Upper lobe of right lung (tissue), 1 donor: ENCODE measurements at places on chromosomes 5 and 9. TPM values are rescaled to one million over a fixed set of nuclear protein-coding genes. Genes with fewer than 3 reads are reported as not detected.

DNA sequence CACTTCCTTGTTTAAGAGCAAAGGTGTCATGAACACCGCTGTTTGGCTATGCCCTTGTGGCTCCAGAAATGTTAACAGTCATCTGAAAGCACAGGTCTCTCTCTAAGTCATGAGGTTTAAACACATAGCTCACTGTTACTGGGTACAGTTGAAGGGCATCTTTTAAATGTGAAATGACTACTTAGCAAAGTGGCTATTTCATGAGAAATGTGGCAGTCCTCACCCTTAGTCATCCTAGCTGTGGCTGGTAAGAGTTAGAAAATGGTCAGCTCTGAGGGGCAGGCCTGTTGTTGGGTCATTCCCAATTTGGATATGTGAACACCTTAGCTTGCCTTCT lies 24.2 kb upstream of the TMEM171 start:
- no peak overlapping the region for H3K4me3 ChIP-seq
- H3K27me3 ChIP-seq = no peaks in the 10 kb centered on the region
- H3K27ac ChIP-seq = no peak overlapping the region
- no peaks in the 10 kb centered on the region for H3K4me1 ChIP-seq
- peaks cover 8% of the 10 kb centered on the region for H3K36me3 ChIP-seq

DNA sequence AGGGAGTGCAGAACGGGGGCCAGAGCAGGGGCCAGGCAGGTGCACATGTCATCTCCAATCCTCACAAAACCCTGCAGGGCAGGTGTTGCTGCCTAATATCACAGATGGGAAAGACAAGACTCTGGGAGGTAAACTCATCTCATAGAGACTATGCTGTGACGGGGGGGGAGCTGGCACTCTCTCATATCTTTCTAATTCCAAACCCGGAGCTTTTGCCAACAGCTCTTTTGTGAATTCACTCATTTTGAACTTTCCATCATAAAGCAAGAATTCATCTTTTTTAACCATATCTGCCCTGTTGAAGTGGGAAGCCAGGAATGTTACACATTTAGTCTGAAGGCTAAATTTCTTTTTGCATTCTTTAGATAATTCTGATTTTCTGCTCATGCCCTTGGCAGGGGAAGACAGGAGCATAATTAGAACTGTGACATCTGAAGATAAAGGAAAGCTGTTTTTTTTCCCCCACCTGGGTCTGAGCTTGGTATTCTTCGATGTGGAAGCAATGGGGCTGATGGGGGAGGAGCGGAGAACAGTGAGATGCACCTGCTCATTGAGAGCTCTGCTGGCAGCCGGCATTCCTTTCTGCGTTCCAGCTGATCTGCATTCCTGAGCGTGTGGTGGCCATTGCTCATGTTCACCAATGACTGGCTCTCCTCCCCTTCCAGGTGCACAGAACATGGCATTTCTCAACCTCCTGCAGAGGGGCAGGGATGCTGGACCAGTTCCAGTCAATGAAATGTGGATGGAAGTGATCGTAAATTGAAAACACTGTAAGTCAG lies 159.2 kb downstream of the NSG2 start:
- no peaks in the 10 kb centered on the region for H3K36me3 ChIP-seq
- no peak for DNase-seq
- no peak overlapping the region for H3K27ac ChIP-seq
- H3K27me3 ChIP-seq = no peaks in the 10 kb centered on the region

DNA sequence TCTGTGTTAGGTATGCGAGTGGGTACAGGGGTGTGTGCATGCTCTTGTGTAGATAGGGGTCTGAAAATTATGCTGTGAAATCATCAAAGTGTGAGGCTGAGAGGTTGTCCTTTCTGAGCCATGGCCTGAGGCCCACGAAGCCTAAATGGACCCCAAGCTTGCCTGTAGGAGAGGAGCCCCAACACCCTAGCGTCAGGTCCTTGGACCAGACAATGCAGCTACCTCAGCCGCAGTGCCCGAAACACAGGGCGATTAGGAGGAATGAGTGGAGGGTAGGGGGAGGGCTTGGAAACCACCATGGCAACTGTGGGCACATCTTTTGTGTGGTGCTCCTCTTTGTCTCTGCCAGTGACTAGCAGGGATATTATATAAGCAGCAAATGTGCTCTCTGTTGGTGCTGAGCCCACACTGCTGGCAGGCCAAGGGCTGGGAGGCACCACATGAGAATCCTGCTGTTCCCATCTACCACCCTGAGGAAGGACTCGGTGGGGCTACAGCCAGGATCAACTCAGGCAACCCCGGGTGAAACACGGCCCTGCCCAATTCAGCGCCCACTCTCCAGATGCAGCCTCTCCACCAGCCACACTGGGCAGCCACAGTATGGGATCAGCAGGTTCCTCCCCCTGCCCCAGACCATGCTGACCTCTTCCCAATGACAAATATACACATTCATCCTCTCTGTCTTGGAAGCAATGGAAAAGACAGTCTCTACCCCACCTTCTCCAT lies 84.6 kb upstream of the FSTL4 start:
- H3K27ac ChIP-seq = no peak overlapping the region
- no peaks in the 10 kb centered on the region for H3K4me1 ChIP-seq
- no peaks in the 10 kb centered on the region for H3K36me3 ChIP-seq

DNA sequence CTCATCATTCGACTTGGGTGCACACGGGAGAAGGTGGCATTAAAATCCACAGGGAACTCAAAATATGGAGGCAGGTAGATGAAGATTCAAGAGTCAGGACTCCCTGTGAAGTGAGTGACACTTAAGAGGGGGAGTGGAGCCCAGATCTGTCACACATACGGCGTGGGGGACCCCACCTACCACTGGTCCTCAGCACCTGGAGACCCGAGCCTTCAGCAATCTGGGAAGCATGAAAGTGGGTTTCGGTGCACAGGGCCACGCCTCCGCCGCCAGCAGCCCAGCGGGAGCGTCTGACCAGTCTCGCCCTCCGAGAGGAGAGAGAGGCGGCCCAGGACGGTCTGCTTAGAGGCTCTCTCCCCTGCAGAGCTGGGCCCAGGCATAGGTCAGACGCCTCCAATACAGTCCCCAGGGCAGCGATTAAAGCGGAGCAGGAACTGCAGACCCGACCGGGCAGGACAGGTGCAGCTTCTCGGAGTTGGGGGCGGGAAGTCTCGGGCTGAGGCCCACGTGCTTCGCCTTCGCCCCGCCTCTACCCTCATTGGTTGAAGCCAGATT lies 639 bp upstream of the SLC2A8 start:
- peaks cover 16% of the 10 kb centered on the region for H3K4me1 ChIP-seq
- no peaks in the 10 kb centered on the region for H3K27me3 ChIP-seq
- H3K4me3 ChIP-seq = peak overlapping the region; percentile 54
- no peak overlapping the region for H3K27ac ChIP-seq
- no peak for DNase-seq
- H3K36me3 ChIP-seq = no peaks in the 10 kb centered on the region

- peak overlapping the region; percentile 27 for H3K4me3 ChIP-seq
- no peaks in the 10 kb centered on the region for H3K36me3 ChIP-seq
- no peak overlapping the region for H3K27ac ChIP-seq
- H3K4me1 ChIP-seq = no peaks in the 10 kb centered on the region
Observed at GRCh38 chr9:1083325-1083913, 33.3 kb downstream of the DMRT2 start.

DNA sequence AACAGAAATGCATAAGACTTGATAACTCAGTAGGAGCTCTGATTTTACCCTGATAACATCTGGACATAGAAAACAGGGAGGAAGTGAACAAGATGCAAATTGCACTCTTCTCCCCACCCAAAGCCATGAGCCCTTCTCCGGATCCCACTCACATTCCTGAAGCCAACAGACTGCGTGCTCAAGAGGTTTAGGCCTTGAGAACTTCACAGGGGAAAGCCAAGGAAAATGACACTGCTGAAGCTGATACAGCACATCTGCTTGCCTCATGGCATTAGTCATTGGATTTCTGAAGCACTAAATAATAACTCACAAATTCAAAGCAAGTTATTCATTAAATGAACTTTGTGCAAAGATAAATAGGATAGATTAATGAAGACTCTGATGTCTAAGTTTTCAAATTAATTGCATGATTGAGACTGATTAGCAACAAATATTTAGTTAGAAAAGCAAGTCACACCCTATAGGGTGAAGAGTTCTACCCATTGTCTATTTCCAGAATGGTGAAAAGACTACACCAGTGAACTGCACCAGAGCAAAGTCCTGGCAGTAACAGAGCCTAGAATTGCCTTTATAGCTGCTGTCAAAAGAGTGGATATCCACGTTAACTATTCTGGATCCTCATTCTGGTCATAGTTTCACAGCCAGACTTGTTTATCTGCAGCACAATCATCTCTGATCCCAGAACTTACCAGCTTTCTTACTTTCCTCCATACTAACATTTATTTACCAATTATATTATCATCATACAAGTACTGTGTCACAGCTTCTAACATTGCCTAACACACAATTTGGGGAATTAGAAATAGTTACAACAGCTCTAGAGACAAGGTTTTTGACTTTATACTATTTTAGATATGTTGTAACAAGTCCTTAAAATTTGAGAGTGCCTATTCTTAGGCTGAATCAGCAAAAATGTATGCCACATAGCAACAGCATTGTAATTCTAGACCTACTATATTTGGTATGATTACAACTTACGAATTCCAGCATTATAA lies 432.1 kb upstream of the RGMB start:
- H3K27ac ChIP-seq = no peak overlapping the region
- no peaks in the 10 kb centered on the region for H3K36me3 ChIP-seq
- no peak for DNase-seq

GRCh38 chr9:91100878-91101450 lies 260.8 kb downstream of the AUH start:
- H3K4me1 ChIP-seq = peaks cover 18% of the 10 kb centered on the region
- DNase-seq = no peak
- no peaks in the 10 kb centered on the region for H3K27me3 ChIP-seq
- H3K27ac ChIP-seq = peak overlapping the region; percentile 55

GRCh38 chr9:125537442-125538091 lies 169.4 kb downstream of the MAPKAP1 start:
- H3K36me3 ChIP-seq = no peaks in the 10 kb centered on the region
- H3K27ac ChIP-seq = peak overlapping the region; percentile 34
- peaks cover 18% of the 10 kb centered on the region for H3K4me1 ChIP-seq

DNA sequence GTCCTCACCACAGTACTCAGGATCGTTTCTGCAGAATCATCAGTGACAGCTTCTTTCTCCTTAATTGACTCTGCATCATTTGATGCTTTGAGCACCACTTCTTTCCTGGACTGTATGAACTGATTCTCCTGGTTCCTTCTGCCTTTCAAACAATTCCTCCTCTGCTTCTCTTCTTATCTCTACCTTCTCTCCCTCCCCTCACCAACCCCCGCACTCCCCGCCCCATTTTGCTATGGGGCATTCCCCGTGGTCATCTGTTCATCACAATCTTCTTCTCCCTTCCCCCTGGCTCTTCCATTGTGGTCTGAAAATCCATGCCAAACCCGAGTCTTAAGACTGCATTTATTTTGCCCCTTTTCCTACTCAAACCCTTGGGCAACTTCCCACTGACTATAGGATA lies 57.9 kb downstream of the FAM78A start:
- H3K4me1 ChIP-seq = no peaks in the 10 kb centered on the region
- DNase-seq = no peak
- H3K27me3 ChIP-seq = no peaks in the 10 kb centered on the region
- H3K36me3 ChIP-seq = peaks cover 24% of the 10 kb centered on the region
- H3K27ac ChIP-seq = no peak overlapping the region

DNA sequence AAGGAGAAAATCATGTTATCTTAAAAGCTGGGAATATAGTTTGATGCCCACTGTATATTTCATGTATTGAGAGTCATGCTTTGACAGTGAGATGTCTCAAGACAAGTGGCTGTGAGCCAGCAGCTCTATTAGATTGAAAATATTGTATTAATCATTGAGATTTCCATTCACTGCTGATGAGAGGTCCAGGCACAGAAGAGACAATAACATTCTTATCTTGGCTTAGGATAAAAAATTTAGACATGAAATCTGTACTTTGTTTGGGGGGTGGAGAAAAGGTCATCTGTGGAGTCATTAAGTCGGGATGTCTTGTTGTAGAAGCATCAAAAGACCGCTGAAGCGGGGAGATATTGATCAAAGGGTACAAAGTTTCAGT lies 97.9 kb upstream of the EQTN start:
- H3K4me1 ChIP-seq = peaks cover 22% of the 10 kb centered on the region
- no peak overlapping the region for H3K4me3 ChIP-seq
- H3K36me3 ChIP-seq = no peaks in the 10 kb centered on the region
- H3K27me3 ChIP-seq = no peaks in the 10 kb centered on the region

GRCh38 chr9:74645007-74645639 lies 148.0 kb downstream of the RORB start:
- H3K27ac ChIP-seq = no peak overlapping the region
- no peak overlapping the region for H3K4me3 ChIP-seq
- no peaks in the 10 kb centered on the region for H3K4me1 ChIP-seq
- H3K27me3 ChIP-seq = no peaks in the 10 kb centered on the region
- DNase-seq = no peak
- no peaks in the 10 kb centered on the region for H3K36me3 ChIP-seq

DNA sequence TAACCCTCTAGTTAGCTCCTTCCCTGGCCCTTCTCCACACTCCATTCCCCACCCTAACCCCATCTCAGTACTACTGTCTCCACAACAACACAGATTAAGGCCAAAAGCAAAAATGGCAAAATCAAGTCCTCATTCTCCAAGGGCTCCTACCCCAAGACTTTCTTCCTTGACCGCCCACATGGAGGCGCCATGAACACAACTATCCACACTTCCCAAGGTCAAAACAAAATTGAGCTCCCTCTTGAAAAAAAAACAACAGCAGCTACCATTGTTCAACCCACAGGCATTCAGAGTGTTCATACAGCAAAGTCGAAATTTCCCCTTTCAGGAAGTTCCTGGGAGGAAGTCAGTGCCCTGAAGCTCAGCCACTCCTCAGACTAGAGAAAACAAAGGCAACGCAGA lies 54.4 kb downstream of the GNAQ start:
- H3K4me3 ChIP-seq = no peak overlapping the region
- no peaks in the 10 kb centered on the region for H3K36me3 ChIP-seq
- DNase-seq = no peak
- H3K4me1 ChIP-seq = peaks cover 44% of the 10 kb centered on the region
- H3K27me3 ChIP-seq = no peaks in the 10 kb centered on the region

CCDC192 gene
- not detected for total RNA-seq

AGXT2 gene
- total RNA-seq = not detected

IER5L gene
- total RNA-seq = 9.6 TPM
